ENCODE measurements at places on chromosomes 1 and 21.

- no peak for DNase-seq
Measured at GRCh38 chr1:156689953-156690674, 12.9 kb upstream of the NES start.

GRCh38 chr1:1083416-1084371, 9.6 kb upstream of the RNF223 start:
- DNase-seq, result no peak

DNA sequence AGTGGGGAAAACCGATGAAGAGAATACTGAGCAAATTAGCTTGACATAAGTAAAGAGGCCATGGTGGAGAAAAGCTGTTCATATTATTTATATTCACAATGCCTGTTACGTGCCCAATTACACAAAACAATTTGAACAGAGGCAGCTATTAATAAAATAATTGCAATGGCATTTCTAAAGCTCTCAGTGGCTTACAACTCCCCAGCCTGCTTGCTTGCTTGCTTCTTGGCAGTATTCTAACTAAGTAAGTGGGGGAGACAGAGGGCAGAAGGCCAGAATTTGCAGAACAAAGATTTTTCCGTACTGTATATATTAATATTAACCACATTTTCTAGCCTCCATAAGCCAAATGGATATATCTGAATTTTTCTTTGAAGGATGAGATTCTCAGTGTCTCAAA, 12.9 kb downstream of the PTPN14 start:
- no peak for DNase-seq

GRCh38 chr1:37593726-37594125, 2.0 kb downstream of the GNL2 start:
- DNase-seq, result no peak

GRCh38 chr1:8487249-8487648, 169.3 kb downstream of the SLC45A1 start:
- DNase-seq, result no peak

- DNase-seq, result no peak
Measured at GRCh38 chr1:203127666-203128430, at the start of gene ADORA1. Gene ADORA1, plus strand, starts transcription at chr1:203127726. Its CDS starts 1,116 bp downstream, at chr1:203128842.

GRCh38 chr1:56321150-56321490, 258.2 kb downstream of the PLPP3 start:
- DNase-seq, result no peak

GRCh38 chr1:3192825-3193224, 123.8 kb downstream of the PRDM16 start:
- no peak for DNase-seq

DNA sequence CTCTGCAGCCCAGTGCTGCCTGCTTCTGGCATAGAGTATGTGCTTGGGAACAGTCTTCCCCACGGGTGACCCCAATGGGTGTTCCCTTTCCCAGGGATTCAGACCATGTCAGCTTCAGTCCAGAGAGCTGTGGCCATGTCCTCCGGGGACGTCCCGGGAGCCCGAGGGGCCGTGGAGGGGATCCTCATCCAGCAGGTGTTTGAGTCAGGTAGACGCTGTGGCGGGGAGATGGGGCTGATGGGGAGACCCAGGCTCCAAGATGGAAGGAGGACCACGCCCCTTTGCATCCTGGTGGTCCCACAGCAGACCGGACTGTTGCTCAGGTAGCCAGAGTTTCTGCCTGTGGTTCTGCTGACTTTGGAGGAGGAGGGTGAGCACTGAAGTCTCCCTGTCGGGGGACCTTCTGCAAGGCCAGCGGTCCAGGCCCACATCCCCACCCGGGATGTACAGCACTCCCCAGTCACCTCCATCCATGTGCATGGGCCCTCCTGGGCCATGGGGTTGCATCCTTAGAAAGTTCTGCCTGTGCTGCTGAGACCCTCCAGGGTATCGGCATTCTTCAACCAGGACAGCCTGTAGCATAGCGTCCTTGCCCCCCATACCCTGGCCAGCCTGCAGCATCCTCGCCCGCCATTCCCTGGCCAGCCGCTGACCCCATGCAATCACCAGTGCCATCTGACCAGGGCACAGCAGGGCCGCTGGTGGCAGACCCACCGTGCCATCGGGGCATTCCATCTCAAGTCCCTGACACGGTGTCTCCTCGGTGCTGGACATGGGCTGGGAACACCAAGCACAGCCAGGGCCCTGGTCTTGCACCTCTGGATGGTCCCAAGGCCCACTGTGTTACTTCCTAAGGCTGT, 2.8 kb downstream of the AIRE start:
- DNase-seq, result no peak

- DNase-seq, result no peak
Measured at GRCh38 chr21:38067086-38067739, 151.0 kb upstream of the KCNJ6 start.

GRCh38 chr1:183670169-183670568, 17.1 kb upstream of the APOBEC4 start:
- no peak for DNase-seq

GRCh38 chr1:8908388-8909151, 30.1 kb upstream of the ENO1 start:
- DNase-seq, result no peak

DNA sequence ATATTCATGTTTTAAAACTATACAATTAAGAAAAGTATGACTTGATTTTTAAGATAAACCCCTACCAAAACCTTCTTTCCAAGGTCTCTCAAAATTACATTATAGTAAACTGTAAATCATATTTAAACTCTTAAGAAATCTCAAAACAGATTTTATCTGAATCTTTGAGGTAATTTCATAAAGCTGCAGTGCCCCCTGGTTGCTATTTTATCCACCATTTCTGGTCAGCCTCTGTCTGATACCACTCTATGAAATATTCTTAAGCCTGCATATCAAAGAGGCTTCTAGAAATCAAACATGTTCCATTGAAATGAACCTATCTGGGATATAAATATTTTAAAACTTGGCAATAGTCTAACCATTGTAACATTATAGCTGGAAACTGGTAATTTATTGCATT, 317.3 kb downstream of the COL11A1 start:
- no peak for DNase-seq

- no peak for DNase-seq
Measured at GRCh38 chr1:10286244-10286643, 75.9 kb downstream of the KIF1B start.

DNA sequence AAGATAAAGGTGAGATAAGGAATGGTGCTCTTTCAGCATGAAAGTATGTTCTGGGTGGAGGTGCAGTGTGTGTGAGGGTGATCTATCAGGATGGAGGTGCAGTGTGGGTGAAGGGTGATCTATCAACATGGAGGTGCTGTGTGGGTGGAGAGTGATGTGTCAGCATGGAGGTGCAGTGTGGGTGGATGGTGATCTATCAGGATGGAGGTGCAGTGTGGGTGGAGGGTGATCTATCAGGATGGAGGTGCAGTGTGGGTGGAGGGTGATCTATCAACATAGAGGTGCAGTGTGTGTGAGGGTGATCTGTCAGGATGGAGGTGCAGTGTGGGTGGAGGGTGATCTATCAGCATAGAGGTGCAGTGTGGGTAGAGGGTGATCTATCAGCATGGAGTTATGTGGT, 12.3 kb upstream of the MAP10 start:
- DNase-seq, result no peak

DNA sequence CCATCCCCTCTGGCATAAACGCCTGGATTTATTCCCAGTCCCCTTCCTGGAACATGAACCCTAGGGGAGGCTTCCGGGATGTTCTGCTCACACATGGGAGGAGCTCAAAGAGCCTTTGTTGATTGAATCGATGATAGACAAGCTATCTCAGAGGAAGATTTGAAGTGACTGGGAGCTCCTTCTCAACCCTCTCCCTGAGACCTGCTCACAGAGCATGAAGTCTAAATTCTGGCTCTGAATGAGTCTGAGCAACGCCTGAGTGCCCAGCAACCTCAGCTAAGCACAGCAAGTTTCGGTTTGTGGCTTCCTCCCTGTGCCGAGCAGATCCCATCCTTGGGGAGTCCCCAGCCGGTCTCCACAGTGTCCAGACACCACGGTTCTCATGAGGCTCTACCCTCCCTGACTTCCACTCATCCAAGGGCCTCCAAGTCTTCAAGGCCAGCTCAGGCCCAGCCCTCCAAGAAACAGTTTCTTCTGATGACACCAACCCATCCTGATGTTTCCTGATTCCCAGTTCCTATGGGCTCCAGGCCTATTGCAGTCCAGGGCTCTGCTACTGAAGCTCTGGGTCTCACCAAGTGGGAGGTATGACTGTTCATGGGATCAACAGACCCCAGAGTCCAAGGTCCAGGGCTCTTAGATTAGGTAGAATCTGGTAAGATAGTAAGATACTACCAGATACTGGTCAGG, 190.8 kb downstream of the DYRK1A start:
- no peak for DNase-seq

DNA sequence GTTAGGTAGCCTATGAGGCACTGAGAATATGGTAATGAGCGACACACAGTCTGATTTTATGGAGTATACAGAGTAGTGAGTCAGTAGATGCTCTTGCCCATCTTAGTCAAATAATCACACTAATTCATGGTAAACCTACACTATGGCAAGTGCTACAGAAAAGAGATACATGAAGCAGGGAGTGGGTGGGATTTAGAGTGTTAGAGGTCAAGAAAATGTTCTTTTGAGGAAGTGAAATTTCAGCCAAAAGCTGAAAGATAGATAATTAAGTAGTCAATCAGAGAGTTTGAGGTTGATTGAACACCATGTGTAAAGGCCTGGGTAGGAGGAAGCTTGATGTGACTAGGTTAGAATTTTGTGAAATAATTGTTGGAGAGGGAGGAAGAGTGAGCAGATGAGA, 14.7 kb downstream of the MDM4 start:
- DNase-seq, result no peak

GRCh38 chr1:235327559-235328270, at the start of gene ARID4B:
Gene ARID4B, minus strand, starts transcription at chr1:235328179. Its CDS starts 1,260 bp downstream, at chr1:235326919.
- DNase-seq, result peak; percentile 56

GRCh38 chr1:82924666-82925065, 1074.3 kb downstream of the TTLL7 start:
- DNase-seq, result no peak

- no peak for DNase-seq
Measured at GRCh38 chr1:107782217-107782845, 182.6 kb downstream of the VAV3 start.

GRCh38 chr1:212614453-212615200, 6.1 kb downstream of the ATF3 start:
- no peak for DNase-seq

DNA sequence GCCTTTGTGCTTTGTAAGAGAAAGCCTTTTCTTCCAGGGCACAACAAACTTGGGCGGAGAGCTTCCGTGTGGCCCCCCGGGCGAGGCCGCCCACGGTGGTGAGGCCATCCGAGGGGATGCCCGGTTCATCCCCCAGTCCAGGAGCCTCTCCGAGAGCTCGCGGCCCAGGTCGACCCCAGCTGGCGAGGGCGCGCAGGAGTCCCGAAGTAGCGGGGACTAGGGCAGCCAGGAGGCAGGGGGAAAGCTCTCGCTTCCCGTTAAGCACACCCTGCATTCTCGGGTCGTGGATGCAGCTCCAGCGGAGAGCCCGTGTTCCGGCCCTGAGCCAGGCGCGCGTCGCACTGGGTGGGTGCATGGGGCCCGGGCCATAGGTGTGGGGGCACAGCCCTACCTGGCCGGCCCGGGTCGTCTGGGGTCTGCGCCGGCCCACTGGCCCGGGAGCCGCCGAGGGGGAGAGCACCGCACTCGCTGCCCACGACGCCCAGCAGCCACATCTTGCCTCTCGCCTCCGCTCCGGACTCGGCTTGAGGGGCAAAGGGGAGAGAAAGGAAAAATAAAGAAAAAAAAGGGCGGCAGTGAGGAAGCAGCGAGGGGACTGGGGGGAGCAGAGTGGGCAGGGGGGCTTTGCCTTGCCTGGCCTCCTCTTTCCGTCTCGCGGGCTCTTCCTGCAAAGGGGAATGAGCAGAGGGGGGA, 1.8 kb downstream of the RNF220 start:
- no peak for DNase-seq

- DNase-seq, result no peak
Measured at GRCh38 chr1:36157115-36157903, 1.3 kb downstream of the MAP7D1 start.

GRCh38 chr21:40766381-40766780, 80.6 kb downstream of the DSCAM start:
- DNase-seq, result no peak

GRCh38 chr1:174247472-174247871, 88.2 kb downstream of the RABGAP1L start:
- no peak for DNase-seq

GRCh38 chr1:100075773-100076172, 57.0 kb downstream of the SASS6 start:
- DNase-seq, result no peak

DNA sequence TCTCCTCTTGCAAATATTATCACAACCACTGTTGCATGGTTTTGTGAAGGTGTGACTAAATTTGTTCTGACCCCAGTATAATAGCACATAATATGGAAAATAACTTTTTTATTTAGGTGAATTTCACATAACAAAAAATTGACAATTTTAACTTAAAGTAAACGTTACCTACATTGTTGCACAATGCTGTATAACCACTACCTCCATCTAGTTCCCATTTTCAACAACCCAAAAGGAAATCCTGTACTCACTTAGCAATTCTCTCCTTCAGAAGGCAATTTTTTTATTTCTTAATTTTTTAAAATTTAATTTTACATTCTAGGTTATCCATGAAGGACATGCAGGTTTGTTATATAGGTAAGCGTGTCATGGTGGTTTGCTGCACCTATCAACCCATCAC, 95.2 kb downstream of the KCNJ6 start:
- no peak for DNase-seq

DNA sequence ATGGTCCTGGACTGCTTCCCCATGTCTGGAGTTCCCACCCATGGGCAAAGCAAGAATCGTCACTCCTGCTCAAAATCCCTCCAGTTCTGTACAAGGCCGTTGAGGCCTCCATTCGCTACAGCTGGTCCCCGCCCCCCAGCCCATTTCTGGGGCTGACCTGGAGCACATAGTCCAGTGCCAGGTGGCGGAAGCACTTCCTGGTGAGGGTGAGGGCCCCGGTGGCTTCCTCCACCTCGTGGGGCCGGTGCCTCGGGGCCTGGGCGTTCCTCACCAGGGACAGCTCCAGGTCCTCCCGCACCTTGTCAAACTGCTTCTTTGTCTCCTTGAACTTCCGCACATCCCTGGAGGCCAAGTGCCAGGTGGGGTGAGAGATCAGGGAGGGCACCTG, 7.4 kb downstream of the ACAP3 start:
- DNase-seq, result no peak

GRCh38 chr21:35599164-35599563, 461.2 kb downstream of the SETD4 start:
- no peak for DNase-seq

- DNase-seq, result no peak
Measured at GRCh38 chr21:41168391-41169257, 664 bp downstream of the BACE2 start.

GRCh38 chr1:45843474-45843905, 40.1 kb downstream of the MAST2 start:
- DNase-seq, result no peak

GRCh38 chr21:26077521-26077920, 93.0 kb downstream of the APP start:
- DNase-seq, result no peak

DNA sequence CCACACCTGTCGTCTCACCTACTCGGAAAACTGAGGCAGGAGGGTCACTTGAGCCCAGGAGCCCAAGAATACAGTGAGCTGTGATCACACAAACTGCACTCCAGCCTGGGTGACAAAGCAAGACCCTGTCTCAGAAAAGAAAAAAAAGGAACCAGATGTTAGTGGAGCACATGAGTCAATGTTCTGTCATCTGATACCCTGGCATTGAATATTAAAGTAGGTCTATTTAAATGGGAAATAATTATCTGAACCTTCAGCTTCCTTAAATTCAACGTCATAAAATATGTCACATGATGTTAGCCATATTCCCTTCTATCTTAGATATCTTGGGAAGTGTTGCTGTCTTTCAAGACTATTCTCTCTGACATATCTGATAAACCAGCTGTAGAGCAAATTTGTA, 47.3 kb downstream of the NCAM2 start:
- DNase-seq, result no peak
